ENCODE measurements at places on chromosomes 5 and 9.

DNA sequence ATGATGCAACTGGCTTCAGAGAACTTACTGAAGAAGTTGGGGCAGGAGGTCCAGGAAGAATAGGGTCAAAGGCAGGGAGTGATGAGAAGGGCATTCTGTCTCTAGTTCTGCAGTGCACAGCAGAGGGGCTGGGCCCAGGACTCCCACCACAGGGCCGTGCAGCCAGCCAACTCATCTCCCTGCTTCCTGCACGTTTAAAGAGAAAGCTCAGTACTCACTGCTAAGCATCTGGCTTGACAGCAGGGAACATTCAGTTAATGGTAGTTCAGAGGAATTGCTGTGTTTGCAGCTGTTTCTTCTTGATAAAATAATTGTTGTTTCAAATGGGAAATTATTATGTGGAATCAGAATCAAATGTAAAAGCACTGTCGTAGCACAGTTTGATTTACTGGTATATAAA lies 25.6 kb upstream of the SCAMP1 start:
- no peak for DNase-seq

DNA sequence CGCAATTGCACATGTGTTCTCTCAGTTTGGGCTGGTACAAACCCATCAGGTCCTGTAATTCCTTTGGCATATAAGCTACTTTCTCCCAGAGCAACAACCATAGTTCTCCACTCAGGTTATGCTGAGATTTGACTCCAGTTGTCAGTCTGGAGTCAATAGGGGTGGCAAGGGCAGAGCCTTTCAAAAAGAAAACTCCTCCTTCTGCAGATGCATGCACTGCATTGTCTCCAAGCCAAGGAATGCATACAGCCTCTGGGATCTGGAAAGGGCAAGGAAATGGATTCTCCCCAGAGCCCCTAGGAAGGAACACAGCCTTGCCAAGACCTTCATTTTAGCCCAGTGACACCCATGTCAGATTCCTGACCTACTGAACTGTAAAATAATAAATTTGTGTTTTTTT lies 31.0 kb upstream of the GZMA start:
- DNase-seq = no peak

- DNase-seq = no peak
Observed at GRCh38 chr9:92467041-92467440, 15.3 kb downstream of the ASPN start.

- DNase-seq = no peak
Observed at GRCh38 chr5:132411304-132412013, 41.9 kb downstream of the SLC22A5 start.

GRCh38 chr5:154203798-154204578 lies 13.5 kb downstream of the GALNT10 start:
- no peak for DNase-seq

DNA sequence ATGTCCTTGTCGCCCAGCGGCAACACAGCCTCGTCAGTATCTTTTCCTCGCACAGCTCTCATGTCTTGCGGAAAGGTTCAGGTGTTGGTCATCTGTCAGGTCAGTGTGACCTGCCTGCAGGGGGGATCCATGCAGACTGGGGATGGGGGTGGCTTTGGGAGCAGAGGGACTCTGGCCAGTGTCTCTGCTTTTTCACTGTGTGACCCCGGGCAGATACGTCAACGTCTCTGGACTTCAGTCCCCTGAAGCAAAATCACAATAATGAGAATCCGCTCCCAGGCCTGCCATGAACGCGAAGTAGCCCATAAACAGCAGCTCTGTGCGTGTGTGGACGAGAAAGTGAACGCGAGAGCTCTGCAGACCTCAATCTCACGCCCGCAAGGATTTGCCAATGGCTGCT lies 75.7 kb upstream of the FCN1 start:
- no peak for DNase-seq

DNA sequence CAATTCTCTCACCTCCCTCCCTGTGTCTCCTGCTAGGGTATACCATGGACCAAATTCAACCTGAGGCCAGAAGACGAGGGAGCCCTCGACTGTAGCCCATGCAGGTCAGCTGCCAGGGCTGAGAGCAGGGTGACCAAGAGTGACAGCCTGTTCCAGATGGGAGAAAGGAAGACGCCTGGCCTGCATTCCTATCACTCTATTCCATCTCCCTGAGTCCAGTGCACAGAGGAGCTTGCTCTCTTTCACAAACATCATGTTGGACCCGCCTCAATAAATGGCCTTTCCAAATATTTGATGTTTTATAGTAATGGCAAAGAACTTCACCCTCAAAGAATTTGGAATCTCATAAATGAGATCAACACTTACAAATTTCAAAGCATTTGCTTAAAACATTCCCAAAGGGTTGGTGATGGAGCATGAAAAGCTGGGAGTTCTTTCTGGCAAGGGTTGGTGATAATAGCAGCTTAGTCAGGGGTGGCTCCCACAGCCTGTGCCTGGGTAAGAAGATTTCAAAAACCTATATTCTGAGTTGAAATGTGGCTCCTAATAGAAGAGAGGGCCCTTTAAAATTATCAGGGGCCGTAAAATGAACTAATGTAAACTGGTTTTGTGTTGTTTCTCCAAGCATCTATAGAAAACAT lies 393.1 kb downstream of the EFNA5 start:
- no peak for DNase-seq

- DNase-seq = no peak
Observed at GRCh38 chr9:68775003-68775730, 70.1 kb downstream of the PIP5K1B start.

DNA sequence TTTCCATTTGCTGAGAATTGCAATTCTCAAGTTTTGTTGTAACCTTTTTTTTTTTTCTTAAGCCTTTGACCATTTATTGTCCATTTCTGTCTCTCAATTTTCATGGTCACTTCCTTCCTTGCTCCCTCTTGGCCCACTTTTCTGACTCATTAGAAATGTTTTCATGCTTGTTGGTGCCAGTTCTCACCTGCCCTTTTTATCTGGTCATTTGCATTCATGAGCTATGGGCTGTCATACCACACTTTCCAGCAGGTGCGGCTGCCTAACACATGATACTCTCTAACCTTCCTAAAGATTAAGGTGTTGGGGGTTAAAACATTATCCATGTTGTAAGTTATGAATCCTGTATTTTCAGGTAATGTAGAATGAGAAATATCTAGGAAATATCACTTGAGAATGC lies 150.5 kb upstream of the TLX3 start:
- DNase-seq = no peak

GRCh38 chr9:97983589-97984187 lies 547 bp downstream of the ANP32B start:
- DNase-seq = no peak

DNA sequence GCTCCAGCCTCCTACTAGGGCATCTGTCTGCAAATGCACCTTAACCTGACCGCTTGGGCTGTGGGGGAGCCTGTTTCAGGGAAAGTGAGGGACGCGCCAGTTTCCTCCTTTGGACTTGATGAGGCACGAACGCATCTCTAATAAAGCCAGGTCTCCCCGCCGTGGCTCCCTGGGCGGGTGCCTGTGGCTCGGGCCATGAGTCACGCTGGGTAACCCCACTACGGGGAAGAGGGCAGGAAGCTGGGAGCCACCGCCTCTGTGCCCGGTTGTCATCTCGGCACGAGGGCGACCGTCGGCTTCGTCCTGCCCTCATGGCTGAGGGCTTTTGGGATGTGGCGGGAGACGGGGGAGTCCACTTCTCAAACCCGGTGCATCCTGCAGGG lies 12.1 kb downstream of the NOTCH1 start:
- DNase-seq = no peak
